HL-60 (cell line): ENCODE measurements at places on chromosomes 2 and 18.

- no peak for DNase-seq
These were observed 328.5 kb downstream of the AGPS start for GRCh38 chr2:177721087-177721486.

DNA sequence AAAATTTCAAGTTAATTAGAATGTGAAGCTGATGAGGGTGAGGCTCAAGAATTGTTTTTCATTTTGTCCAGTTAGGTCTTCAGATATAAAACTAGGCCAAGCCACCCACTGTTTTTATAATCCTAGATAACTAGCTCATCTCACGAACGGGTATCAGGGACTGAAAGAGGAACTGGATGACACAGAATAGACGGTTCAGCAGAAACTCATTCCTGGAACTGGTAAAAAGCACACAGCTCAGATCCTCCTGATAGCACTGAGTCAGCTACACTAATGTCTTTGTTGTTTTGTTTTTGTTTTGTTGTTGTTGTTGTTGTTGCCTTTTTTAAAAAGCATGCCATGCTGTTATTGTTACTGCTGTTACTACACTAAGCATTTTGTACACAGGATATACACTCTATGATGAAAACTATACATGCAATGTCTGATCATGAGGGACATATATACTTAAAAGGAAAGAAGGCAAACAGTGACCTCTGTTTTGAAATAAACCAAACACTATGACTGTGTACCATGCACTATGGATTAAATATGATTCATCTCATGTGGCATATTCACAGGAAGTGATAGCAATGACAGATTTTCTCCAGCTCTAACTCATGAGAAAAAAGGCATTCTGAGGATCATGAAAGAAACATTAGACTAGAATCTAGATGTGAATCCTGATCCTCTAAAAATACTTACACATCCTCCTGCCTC lies 437.6 kb downstream of the NCKAP5 start:
- DNase-seq = no peak

- DNase-seq = peak; percentile 17
These were observed 30.0 kb upstream of the ATP6V1B1 start for GRCh38 chr2:70905443-70906421.

DNA sequence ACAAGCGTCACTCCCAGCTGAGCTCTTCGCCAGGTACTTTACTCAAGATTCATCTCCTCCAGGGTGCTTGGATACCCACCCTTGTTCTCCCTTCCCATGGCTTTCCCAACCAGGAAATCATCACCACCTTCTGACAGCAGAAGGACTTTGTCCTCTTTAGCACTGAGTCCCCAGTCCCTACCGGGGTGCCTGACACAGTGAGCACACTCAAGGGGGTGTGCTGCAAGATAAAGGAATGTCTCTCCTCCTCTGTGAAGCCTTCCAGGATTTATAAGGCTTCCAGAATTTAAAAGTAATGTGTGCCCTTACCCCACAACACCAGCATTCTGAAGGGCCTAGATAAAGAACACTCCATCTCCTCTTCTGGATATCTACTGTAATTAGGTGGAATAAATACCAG lies 39.6 kb downstream of the ACVR1 start:
- DNase-seq = no peak

- no peak for DNase-seq
These were observed at the start of gene PROM2 for GRCh38 chr2:95274291-95275150. Gene PROM2, plus strand, starts transcription at chr2:95274449. Its CDS starts 137 bp downstream, at chr2:95274586.

DNA sequence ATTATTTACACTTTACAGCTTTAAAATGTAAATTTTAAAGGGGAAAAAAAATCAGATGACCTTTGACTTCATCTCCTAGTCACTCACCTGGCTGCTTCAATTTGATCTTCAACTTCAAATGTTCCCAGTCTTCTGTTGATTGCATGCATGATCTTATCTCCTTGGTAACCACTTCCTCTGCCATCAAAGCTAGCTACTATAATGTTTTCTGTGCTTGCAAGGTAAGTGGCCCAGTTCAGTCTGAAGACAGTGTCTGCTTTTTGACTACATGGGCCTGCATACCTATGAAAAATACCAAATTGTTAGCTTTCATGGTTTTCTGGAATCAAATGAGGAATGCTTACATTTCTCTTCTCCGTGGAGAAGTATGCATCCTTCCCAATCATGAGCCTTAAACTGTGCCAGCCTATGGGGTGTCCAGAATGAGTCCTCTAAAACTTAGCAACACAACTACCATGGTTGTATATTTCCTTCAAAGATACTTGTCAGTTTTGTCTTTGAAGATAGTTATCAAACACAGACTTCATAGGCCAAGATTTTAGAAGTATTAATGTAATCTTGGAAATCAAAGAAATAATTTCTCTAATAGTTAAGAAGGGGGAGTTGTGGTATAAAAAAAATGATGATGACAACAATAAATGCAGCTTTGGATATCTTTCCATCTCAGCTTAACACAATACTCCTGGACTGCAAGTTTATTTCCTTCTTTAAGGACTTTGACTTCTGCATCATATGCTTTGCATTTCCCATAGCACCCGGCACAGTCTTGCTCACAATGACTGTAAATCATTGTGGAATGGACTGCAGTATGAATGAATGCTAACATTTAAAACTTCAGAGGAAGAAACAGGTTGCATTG lies 62.1 kb downstream of the DPP4 start:
- DNase-seq = no peak

GRCh38 chr2:222927600-222927999 lies 66.8 kb downstream of the ACSL3 start:
- no peak for DNase-seq

GRCh38 chr2:235745597-235745996 lies 251.8 kb downstream of the AGAP1 start:
- DNase-seq = no peak

DNA sequence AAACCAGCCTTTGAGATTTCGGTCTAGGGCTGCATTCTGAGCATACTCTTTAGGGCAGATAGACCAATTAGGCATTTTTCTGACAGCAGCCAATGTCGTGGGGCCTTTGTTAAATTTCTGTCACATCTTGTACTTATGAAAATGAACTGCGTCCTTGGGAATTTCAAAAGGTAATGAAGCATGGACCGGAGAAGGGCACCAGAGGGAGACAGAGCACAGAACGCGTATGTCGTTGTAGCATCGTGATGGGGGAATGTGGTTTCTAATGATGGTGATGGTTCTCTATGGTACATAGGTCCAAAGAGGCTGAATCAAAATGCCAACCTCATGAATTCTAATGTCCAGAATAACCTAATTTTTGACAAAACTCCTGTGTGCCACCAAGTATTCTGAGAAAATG lies 483.9 kb upstream of the CRIM1 start:
- DNase-seq = no peak
